Activated T-helper 1 cell treated with anti-CD3 and anti-CD28 coated beads, Interleukin-12 subunit alpha, Interleukin-12 subunit beta, Interleukin-2, Interleukin-4 antibody, amounts not matched to agents 30 ng/mL and 10 ng/mL and 1 ng/mL, durations not matched to agents 14 hours and 24 hours and 36 hours (primary cell): ENCODE measurements at places on chromosomes 12 and 14.

GRCh38 chr12:108842361-108842760, 15.0 kb downstream of the SSH1 start:
- no peak for DNase-seq

- DNase-seq: no peak
Measured at GRCh38 chr14:35229084-35229791, 62.9 kb upstream of the PSMA6 start.

DNA sequence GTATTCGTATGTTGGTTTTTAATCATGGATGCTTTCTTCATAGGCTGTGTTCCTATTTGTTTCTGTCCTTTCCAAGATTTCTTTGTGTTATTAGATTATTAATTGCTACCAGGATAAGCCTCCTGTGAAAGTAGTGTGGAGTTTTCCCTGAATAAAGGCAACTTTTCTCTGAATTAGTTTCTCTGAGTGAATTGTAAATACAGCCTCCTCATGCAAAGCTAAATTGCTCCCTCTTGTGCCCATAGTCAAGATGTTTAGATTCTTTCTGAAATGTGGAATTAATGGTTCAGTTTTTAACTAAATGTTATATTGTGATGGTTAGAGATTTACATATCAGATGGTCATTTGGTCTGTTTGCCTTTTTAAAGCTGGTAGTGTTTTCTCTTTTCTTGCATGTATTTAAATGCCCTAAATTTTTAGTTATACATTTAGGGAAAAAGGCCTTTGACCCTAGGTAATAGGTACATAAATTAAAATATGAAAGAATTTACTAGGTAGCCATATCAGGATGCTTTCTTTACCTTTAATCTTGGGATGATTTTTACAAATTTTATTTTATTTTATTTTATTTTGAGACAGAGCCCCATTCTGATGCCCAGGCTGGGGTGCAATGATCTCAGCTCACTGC, 8.9 kb downstream of the APAF1 start:
- DNase-seq: no peak

- no peak for DNase-seq
Measured at GRCh38 chr14:76274324-76274723, 101.6 kb upstream of the ESRRB start.

- no peak for DNase-seq
Measured at GRCh38 chr12:106446419-106447092, 89.0 kb downstream of the POLR3B start.

DNA sequence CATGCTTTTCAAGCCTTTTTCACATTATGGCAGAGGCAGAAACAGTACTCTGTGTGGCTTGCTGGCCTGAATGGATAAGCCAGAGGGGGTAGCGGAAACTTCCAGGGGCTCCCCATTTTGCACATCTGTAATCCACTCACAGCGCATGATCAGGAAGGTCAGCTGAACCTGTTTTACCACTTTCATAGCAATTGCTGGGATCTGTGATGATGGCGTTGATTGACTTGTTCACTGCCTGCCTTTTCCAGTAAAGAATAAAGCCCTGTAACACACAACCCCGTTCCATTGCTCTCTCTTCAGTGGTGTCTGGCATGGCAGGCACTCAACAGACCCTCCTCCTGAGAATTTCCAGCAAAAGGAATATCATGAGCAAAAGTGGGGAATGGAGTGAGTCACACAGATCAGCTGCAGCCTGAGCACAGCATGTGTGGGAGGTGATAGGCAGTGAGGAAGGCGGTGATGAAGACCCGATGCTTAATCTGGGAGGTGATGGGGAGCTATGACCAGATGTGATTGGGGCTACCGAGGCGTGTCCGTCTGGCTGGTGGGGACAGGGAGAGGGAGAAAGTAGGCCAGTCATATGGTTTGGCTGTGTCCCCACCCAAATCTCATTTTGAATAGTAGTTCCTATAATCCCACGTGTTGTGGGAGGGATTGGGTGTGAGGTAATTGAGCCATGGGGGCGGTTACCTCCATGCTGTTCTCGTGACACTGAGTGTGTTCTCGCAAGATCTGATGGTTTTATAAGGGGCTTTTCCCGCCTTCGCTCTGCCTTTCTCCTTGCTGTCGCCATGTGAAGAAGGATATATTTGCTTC, 44.7 kb upstream of the CHST11 start:
- DNase-seq: no peak

DNA sequence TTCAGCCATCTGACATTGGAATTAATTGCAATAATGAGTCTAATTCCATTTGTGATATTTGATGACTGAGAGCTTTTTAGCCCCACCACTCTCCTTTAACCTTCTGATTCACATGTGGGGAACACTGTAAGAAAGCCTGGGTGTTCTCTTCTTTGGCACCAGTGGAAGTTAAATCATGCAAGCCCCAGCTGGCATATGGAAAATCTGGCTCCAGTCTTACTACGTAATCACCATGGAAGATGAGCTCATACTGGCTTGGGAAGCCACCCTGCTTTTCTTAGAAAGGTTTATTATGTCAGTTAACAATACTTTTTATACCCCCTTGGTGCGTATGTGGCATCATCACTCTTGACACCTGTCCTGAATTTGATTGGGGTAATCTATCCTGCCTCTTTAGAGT, 479.3 kb downstream of the SLC16A7 start:
- no peak for DNase-seq

- no peak for DNase-seq
Measured at GRCh38 chr12:116881877-116882507, 751 bp upstream of the HRK start.

DNA sequence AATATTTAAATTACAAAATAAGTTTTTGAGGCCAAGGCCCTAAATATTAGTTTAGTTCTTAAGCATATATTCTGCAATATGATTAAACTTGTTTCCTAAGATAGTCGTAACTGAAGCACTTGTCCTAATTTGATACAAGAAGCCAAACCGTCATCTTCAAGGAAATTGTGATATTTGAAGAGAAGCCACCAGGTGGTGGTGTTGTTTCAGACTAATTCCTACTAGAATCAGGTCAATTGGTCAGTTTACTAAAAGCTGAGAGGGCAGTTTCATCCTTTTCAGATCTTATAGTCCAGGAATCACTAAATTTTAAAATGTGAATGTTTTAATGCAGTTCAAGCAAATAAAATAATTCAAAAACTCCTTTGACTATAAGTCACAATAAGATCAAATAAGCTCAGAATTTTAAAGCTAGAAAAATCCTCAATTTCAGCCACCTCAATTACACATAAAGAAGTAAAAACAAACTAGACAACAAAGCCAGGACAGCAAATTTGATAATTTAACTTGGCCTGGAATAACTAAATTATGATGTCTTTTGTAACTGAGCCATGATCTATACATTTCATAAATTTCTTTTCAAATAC, 7.1 kb upstream of the ARL1 start:
- no peak for DNase-seq

DNA sequence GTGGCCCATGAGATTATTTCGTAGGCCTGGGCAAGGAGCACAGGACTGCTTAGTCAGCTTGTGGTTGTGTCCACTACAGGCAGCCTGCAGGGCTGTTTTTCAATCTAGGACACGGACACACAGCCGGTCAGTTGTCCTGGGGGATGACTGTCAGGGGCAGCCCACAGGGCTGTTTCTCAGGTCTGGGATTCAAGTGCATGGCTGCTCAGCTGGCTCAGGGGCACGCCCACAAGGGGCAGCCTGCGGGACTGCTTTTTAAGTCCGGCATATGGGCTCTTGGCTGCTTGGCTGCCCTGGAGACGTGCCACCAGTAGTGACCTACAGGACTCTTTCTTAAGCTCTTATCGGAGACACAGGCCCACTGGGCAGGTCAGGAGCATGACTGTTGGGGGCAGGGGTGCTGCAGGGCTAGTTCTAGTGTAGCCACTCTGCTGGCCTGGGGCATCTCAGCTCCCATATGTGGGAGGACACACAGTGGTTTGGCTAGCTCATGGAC, 26.6 kb upstream of the GTF2A1 start:
- no peak for DNase-seq

GRCh38 chr12:123808167-123808566, 46.1 kb downstream of the DNAH10 start:
- no peak for DNase-seq

DNA sequence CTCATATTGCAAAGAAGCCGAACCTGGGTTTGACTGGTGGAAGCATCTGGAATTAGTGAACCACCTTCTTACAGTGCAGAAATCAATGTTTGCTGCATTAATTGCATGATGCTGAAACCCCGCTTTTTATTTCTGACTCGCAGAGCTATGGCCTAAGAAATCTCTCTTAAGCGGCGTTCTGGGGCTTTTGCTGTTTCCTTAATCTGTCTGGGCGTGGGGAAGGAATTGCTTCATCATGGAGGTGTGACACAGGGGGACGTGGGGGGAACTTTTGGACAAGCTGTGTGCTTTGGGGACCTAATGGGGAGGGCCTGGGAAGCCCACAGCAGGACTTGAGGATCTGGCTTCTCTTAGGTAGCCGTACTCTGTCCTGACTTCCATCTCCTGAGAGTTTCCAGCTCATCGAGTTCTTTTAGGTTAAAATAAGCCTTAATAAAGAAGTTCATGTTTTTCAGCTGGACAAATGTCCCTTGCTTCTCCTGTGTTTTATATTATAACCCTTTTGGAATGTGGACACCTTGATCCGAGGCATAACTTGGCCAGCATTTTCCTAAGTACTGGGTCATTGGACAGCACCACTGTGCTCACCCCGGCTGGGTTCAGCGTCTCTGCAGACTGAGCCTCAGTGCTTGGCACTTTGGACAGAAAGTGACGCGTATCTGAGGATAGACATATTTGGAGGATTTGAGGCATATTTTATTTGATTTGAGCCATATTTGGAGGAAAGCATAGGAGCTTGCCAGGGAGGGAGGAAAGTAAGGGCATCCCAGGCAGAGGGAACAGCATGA, 192.1 kb upstream of the MYL2 start:
- DNase-seq: no peak

GRCh38 chr14:75577090-75577489, 1.3 kb upstream of the FLVCR2 start:
- DNase-seq: no peak

DNA sequence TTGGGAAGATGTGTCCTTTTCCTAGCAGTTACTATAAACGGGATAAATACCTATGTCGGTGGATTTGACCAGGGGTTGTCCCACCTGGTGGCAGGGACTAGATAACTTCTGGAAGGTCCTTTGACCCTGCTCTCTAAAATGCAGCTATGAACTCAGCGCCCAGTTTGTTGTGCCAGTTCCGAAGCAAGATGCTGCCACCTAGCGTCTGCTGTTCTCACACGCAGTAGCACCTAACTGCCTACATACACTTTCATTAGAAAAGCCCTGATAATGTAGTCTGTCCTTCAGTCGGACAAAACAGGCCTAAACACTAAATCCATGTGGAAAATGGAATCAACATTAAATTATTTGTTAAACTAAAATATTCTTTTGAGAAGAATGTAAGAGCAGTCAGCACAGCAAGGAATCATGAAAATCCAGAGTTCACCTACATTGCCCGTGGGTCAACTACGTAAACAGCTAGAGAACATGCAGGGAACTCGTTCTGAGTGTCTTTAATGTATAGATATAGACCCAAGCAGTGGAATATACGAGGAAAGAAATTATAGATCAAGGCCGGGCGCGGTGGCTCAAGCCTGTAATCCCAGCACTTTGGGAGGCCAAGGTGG, 51.1 kb upstream of the CRACR2A start:
- peak; percentile 49 for DNase-seq

DNA sequence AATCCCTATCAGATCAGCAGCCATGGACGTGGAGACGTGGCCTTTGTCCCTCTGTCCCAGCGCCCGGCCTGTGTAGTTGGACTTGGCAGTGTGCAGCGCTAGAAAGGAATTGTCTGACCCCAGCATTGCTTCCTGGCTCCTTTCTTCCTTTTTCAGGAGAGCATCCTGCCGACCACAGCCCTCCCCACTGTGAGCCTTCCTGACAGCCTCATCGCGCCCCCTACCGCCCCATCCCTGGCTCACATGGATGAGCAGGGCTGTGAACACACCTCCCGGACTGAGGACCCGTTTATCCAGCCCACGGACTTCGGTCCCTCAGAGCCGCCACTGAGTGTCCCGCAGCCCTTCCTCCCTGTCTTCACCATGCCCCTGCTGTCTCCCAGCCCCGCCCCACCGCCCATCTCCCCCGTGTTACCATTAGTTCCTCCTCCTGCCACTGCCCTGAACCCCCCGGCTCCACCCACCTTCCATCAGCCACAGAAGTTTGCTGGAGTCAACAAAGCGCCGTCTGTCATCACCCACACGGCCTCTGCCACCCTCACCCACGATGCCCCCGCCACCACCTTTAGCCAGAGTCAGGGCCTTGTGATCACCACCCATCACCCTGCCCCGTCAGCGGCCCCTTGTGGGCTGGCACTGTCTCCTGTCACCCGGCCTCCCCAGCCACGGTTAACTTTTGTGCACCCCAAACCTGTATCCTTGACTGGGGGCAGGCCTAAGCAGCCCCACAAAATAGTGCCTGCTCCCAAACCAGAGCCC, 40.6 kb downstream of the IL31 start:
- no peak for DNase-seq

- no peak for DNase-seq
Measured at GRCh38 chr12:10126413-10126812, 3.6 kb downstream of the CLEC7A start.

GRCh38 chr14:105294142-105294597, 6.6 kb downstream of the BRF1 start:
- DNase-seq: peak; percentile 73

- no peak for DNase-seq
Measured at GRCh38 chr14:63547798-63548335, 4.7 kb upstream of the PPP2R5E start.

- DNase-seq: no peak
Measured at GRCh38 chr12:30796313-30796780, 41.6 kb upstream of the CAPRIN2 start.

- DNase-seq: no peak
Measured at GRCh38 chr12:57027011-57027804, 10.9 kb upstream of the TAC3 start.

- DNase-seq: no peak
Measured at GRCh38 chr14:101560534-101561113, 671 bp upstream of the DIO3 start.

DNA sequence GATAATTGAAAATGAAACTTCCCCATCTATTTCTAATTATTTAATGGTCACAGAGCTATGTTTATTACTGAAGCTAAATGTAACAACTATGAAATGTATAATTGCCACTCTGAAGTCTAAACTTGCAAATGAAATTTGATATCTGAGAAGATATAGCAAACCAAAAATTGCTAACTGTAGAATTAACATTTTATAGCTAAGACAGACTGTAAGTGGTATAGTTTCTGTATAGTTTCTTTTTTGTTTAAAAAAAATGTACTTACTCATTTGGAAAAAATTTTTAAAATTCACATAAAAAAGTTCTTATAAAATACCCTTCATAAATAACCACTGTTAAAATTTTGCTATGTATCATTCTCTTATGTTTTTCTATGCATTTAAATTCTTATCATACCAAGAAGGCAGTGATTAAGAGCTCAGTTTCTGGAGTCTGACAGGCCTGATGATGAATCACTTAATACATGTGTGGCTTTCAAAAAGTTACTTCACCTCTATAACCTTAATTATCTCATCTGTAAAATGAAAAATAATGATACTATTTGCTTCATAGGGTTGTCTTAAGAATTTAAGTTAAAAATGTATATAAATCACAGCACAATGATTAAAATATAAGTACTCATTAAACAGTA, 214.7 kb upstream of the GARIN2 start:
- DNase-seq: no peak
